ENCODE measurements at places on chromosomes 5 and 9.

GRCh38 chr9:19201899-19202891 is 28.3 kb upstream of the DENND4C start:
- no peak for DNase-seq

DNA sequence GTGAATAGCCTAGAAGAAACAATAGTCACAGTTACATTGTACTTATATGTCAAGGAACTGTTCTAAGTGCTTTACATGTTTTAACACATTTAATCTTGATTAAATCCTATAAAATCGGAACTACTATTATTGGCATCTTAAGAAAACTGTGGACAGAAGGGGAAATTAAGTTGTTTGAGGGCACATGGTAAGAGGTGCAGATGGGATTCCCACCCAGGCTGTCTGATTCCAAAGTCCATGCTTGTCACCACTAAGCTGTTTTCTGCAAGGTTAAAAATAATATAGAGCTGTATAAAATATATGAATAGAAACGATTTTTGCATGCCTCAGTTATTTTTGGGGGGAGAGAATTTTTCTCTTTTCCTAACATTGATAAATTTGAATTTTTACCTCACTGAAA is 194.6 kb upstream of the KLF9 start:
- DNase-seq, result no peak

DNA sequence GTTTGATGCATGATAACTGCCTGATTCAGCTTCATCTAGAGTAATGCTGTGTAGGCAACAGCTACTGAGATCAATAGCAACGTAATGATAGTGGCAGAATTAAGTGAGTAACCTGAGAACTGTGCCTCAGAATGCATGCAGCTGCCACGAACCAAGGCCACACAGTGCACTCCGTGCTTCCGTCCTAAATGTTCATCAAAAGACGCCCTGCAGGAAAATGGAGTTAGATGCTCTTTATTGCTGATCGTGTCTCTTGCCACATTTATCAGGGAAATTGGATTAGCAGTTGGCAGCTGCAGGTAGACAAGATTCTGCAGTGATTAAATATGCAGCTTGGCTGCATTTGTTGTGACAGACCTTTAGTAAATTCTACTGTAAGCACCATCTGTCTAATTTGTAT is 107.7 kb upstream of the TLX3 start:
- no peak for DNase-seq

GRCh38 chr9:127779136-127779981 is 893 bp upstream of the SH2D3C start:
- DNase-seq, result no peak

- no peak for DNase-seq
Measured at GRCh38 chr5:138000102-138000723, 32.7 kb downstream of the FAM13B start.

- no peak for DNase-seq
Measured at GRCh38 chr5:56233230-56233629, at the start of gene ANKRD55. Gene ANKRD55, minus strand, starts transcription at chr5:56233330. Its CDS starts 417 bp downstream, at chr5:56232913.

DNA sequence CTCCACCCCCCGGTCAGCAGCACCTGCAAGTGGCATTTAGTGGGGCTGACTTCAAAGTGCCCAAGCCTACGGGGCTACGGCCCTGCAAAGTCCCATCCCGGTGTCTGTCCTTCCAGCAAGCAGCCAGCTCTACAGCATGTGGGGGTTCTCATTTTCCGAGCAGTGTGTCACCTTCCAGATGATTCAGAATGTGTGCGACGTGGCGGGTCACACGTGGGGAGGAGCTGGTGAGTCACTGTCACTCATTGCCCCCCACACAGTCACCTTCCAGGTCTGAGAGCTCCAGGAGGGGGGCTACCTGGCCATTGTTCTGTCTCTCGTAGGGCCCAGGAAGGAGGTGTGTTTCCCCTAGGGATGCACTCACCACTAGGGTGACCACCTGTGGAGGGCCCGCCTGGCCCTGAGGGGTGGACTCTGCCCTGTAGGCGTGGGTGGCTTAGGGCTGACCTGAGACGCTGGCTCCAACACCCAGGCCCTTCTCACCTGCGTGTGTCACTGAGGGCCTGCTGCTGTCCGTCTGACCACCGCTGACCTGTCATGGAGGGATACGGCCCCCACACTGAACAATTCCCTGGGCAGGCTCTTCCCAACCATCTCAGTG is 70.2 kb downstream of the SEMA4D start:
- DNase-seq, result peak; percentile 51

- DNase-seq, result no peak
Measured at GRCh38 chr5:140341591-140341990, 4.8 kb downstream of the HBEGF start.

DNA sequence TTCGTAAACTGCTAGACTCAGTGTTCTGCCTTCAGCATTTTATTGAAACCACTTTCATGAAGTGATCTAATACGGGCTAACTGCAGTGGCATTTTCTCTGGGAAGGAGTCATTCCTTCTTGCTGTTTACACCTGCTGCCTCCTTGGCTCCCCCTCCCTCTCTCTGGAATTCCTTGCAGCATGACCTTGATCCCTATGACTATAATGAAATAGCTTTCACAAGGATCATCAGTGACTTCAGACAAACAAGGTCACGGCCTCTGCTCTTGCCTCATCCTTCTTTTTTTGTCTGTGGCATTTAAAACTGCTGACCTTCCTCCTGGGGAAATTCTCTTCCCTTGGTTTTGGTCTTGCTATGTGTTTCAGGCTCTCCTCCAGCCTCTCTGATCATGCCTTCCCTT is 90.2 kb downstream of the ZNF462 start:
- DNase-seq, result no peak

DNA sequence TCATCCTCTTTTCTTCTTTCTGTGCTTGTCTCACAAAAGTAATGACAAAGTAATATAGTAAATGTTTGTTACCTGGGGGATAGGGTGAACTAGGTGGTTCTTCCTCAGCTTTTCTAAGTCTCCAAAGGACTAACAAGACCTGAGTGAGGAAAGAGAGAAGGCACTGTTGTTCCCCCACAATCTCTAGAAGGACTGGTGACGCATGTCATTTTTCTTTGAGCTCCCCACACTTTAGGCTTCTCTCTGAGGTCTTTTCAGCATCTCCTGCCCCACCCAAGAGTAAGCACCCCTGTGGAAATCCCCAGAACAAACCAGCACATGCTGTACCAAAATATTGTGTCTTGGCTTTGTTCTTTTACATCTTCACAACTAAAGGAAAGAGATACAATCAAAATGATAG is 2.4 kb upstream of the IL7R start:
- peak; percentile 64 for DNase-seq

DNA sequence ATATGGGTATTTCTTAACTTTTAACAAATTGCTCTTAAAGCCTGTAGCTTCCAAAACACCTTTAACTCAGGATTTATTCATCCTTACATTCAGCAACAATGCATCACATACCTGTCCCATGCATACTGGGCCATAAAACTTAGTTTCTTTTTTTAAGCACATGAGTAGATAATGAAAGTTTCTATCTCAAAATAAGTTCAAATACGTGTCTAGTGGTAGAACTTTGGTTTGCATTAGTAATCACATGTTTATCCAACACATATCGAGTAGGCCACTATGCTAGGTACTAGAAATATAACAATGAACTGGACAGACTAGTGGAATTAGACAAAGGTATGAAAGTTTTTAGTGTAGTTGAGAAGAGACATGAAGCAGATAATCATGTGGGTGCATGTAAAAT is 99.6 kb downstream of the DOCK2 start:
- no peak for DNase-seq

- DNase-seq, result no peak
Measured at GRCh38 chr9:125993466-125993865, 246.3 kb downstream of the PBX3 start.
